ENCODE measurements at places on chromosomes 2 and 18.

GRCh38 chr2:120109186-120110061 lies 96.5 kb downstream of the EPB41L5 start:
- DNase-seq = peak; percentile 81

DNA sequence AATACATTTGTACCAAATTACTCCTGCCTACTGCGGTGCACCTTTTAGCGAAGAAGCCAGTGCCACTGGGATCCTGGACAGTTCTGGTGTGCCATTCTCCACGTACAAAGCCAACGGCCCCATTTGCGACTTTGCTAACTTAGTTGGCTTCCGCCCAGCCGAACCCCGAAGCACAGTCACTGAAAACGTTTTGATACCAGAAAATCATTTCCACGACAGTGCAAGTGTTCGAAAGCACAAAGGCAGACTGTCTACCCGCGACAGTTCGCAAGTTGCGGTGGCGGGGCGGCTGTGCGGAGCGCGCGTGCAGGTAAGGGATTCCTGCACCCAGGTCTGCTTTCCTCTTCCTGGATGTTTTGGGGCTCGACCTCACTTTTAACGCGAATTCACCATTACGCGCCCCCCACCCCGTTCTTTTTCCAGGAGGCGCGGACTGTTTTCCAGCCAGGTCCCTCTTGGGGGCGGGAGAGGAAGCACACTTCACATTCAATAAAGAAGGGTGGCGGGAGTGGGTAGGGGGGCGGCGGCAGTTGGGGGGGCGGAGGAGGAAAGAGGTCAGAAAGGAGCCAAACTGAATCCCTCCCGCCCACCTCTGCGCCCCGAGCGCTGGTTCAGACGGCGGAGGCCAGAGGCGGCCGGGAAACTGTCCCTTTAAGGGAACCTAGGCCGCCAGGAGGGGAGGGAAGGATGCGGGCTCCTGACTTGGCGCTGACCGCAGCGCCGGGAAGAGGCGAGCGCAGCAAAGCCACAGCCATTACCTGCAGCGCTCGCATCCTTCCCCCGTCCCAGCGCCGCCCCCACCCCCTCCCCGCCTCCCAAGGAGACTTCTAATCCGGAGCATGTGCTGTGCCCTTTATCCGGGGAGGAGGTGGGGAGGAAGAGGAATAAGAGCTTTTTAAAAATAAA lies 107.4 kb upstream of the KCTD1 start:
- no peak for DNase-seq

DNA sequence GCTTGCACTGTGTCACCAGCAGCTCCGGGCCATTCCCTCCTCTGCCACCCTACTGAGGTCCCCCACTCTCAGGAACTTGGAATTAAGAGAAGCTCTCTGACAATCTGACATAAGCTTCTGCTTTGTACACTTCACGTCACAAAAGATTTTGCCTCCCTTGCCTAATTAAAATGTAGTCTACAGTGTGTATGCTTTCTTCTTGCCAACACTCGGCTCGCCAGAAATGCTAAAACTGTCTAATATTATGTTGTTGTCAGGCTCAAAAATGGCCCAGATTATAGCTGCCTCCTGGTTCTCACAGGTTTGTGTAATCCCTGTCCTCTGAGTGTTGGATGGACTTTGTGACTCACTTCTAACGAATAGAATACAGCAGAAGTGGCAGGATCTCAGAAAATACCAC lies 474.7 kb downstream of the MBD2 start:
- no peak for DNase-seq

DNA sequence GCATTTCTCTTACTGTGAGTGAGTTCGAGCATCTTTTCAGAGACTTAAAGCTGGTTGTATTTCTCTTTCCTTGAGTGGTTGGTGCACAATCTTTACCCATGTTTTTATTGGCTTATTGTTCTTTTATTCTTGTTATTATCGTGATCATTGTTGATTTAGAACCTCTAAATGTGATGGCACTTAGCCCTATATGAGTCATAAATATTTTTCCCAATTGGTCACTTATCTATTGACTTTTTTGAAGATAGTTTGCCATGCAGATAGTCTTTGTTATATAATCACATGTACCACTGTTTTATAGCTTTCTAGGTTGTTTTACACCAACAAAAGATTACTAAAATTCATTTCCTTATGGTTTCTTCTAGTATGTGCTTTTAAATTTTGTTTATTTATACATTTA lies 141.6 kb upstream of the MSH6 start:
- no peak for DNase-seq

Measured in inflammatory macrophage treated with lipopolysaccharide for 4 hours (primary cell).